ENCODE measurements at places on chromosomes 4 and X.

DNA sequence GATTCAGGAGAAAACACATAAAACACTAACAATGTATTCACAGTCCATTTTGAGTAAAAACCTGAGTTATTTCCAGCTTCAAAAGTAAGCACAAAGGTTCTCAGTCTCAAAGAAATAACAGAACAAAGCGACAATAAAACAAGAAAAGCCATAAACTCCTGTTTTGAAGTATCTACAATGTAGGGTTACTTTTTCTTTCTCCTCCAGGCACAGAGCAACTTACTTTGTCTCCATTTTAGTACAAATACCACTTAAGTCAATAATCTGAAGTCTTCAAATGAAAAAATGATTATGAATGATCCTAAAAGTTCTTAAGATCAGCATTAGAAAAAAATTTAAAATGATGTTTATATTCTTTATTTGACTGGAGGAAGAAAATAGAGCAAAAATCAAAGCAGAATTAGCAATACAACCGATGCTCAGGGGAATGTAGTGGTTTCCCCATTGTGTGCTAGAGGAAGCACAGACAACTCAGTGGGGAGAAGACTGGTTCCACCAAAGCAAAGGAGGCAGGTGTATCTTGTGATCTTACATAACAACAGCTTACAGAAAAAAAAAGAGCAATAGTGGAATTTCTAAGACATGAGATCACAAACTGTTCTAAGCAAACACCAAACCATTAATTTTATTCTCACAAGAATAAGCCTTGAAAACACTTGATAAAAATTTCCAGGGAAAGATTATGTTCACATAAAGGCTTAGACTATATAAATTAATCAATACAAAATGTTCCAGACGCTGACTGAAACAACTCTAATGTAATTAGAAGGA lies 35.1 kb downstream of the EPHA5 start:
- no peak for DNase-seq

GRCh38 chrX:111216293-111216801 lies 53.9 kb downstream of the CAPN6 start:
- no peak for DNase-seq

- no peak for DNase-seq
Observed at GRCh38 chr4:13484749-13485221, 645 bp upstream of the RAB28 start.

DNA sequence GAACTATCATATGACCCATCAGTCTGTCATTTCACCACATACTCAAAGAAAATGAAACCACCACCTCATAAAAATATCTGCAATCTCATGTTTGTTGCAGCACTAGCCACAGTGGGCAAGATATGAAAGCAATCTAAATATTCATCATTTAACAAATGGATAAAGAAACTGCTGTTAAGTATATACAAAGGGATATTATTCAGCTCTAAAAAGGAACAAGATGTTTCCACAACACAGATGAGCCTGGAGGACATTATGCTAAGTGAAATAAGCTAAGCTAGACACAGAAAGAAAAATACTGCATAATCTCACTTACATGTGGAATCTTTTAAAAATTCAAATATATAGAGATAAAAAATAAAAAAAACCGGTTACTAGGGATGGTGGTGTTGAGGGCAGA lies 108.2 kb upstream of the BRWD3 start:
- DNase-seq, result no peak

DNA sequence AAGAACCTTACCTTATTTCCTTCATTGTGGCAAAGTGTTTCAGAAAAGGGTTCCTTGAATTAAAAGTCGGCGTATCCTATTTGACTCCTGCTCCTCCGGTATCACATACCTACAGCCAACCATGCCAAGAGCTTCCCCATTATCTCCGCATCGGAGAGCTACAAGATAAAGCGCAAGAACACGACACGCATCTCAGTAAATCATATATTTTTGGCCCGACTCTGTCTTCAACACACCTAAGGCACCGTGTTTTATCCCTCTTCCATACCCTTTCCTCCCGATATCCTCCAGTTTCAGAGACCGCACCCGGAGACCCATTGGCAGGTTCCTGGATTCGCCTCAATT lies 497 bp upstream of the THAP9 start:
- DNase-seq, result peak; percentile 12

DNA sequence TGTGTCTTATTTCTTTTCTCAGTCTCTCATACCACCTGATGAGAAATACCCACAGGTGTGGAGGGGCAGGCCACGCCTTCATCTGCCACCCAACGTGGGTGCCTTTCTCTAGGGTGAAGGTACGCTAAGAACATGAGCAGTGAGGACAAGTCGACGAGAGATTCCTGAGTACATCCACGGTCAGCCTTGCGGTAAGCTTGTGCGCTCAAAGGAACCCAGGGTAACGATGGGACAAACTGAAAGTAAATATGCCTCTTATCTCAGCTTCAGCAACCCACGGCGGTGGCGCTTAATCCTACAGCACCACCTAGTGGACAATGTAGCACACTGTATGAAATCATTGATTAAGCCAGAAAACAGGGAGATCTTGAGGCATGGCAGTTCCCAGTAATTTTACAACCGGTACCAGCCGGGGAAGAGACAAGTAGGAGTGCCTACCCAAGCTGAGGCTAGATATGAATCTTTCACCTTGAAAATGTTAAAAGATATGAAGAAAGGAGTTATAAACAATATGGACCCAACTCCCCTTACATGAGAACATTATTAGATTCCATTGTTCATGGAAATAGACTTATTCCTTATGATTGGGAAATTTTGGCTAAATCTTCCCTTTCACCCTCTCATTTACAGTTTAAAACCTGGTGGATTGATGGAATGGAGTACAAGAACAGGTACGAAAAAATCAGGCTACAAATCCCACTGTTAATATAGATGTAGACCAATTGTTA lies 63.0 kb downstream of the ZNF732 start:
- peak; percentile 73 for DNase-seq

DNA sequence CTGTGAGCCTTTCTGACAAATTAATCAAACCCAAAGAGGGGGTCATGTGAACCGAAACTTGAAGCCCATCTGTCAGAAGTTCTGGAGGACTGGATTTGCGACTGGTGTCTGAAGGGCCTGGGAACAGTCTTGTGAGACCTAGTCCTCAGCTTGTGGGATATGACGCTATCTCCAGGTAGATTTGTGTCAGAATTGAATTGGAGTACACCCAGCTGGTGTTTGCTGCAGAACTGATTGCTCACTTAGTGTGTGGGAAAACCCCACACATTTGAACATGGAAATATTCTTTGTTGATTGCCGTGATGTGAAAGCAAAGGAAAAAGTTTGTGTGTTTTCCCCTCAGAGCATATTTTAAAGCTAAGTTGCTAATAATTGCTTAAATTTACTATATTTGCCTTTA lies 30.3 kb upstream of the TMSB15B start:
- DNase-seq, result no peak

Data from NCI-H774 (cell line).